Hematopoietic multipotent progenitor cell treated with erythropoietin and hydrocortisone succinate and interleukin-3 and kit ligand, for 8 days (in vitro differentiated cells): ENCODE measurements at places on chromosomes 7 and 10.

GRCh38 chr10:63633677-63634487 is 112.7 kb downstream of the REEP3 start:
- DNase-seq = peak; percentile 62

- no peak for DNase-seq
These were observed 7.0 kb upstream of the LRIT2 start for GRCh38 chr10:84232376-84232775.

- no peak for DNase-seq
These were observed 70.6 kb downstream of the PFKFB3 start for GRCh38 chr10:6273351-6273750.

- no peak for DNase-seq
These were observed 24.1 kb downstream of the ZNF92 start for GRCh38 chr7:65397730-65398142.

- no peak for DNase-seq
These were observed 11.8 kb upstream of the COBL start for GRCh38 chr7:51328351-51328801.

DNA sequence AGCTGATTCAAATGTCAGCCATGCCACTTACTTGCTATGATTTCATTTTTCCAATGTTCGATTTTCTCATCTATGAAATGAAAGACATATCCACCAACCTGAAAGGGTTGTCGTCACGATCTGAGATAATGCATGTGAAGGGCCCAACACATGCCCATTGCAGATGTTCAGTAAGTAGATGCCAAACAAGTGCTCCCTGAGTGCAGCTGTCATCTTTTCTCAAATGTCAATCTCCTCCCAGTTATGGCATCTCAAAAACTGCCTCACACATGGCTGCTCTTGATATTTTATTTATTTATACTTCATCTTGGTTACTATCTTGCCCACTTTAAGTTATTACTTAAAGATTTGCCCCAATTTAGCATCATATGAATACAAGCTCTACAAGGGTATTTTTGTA is 16.8 kb downstream of the CPEB3 start:
- no peak for DNase-seq

DNA sequence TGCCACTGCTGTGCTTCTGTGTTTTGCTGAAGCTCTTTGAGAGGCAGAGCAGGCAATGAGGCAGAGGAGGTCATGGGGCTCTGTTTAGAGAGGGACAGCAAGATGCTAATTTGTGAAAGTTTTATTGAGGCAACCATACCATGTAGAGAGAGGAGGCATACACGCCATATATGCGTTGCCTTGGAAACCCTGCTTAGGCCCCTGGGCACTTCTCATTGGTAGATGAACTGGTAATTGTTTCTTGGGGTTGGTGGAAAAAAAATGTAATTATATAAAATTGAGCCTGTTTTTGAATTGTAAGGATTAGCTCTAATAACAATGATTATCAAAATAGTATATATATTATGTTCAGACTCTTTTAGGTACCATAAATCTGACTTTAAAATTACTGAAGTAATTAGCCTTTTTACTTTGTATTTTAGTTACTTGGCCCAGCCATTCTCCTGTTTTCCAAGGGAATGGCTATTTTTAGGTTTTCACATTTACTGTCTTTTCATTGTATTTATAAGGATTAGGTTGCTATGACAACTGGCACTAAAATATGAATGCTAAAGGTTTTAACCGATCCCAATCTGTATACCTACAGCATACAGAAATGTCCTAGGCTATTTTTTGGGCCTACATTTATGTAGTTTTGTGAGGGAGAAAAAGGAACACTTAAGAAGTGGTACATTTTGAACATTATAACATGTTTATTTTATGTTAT is 52.4 kb downstream of the BZW2 start:
- no peak for DNase-seq

DNA sequence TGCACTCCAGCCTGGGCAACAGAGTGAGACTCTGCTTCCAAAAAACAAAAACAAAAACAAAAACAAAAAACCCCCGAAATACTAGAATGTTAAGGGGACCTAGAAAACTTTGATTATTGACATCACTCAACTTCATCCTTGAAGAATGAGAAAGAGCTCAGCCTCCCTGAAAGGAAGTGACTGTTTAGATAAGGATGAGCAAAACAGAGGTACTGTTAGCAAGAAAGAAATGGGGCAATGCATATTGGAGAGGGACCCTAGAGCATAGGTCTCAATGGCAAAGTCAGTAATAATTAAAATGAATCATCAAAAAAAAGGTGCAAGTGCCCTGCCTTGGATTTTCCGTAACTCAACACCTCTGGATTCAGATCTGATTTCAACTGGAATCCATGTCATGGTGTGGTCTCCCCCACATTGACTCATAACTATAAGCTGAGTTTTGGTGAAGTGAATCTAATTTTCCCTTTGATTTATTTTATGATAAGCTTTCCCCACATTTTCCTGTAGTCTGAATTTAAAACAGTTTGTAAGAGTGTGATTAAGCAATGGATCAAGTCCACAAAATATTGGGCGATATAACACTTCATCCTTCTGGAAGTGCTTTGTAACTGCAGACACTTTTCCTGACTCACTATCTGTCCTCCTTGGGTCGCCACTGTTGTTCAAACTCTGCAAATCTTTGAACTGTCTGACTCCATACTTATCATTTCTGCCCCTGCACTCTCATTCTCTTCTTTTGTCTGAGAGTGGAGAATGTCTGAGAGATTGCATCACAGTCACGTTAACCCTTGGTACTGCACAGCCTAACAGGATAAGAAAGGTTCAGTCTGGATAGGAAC is 224.8 kb upstream of the LYZL1 start:
- no peak for DNase-seq

GRCh38 chr10:26336979-26337378 is 101.2 kb upstream of the APBB1IP start:
- peak; percentile 23 for DNase-seq

DNA sequence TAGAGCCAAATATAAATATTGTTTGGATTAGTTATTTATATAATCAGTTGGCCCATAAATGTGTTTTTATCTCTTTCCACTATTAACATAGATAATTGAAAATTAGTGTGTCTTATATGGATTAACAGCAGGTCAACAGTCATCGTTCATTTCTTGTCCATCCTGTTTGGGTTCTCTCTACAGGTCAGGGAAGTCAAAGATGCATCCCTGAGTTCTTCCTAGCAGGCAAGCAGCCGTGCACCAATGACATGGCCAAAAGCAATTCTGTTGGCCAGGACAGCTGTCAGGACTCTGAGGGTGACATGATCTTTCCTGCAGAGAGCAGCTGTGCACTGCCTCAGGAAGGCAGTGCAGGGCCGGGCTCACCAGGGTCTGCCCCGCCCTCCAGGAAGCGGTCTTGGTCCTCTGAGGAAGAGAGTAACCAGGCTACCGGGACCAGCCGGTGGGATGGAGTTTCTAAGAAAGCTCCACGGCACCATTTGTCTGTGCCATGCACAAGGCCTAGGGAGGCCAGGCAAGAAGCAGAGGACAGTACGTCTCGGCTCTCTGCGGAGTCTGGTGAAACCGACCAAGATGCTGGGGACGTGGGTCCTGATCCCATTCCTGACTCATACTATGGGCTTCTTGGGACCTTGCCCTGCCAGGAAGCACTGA is 15.9 kb downstream of the FBH1 start:
- no peak for DNase-seq

GRCh38 chr10:98172495-98172894 is 38.0 kb downstream of the R3HCC1L start:
- no peak for DNase-seq

GRCh38 chr7:96686305-96686704 is 23.3 kb downstream of the SEM1 start:
- DNase-seq = no peak

- DNase-seq = peak; percentile 79
These were observed 26.0 kb downstream of the ASB4 start for GRCh38 chr7:95511716-95512260.

DNA sequence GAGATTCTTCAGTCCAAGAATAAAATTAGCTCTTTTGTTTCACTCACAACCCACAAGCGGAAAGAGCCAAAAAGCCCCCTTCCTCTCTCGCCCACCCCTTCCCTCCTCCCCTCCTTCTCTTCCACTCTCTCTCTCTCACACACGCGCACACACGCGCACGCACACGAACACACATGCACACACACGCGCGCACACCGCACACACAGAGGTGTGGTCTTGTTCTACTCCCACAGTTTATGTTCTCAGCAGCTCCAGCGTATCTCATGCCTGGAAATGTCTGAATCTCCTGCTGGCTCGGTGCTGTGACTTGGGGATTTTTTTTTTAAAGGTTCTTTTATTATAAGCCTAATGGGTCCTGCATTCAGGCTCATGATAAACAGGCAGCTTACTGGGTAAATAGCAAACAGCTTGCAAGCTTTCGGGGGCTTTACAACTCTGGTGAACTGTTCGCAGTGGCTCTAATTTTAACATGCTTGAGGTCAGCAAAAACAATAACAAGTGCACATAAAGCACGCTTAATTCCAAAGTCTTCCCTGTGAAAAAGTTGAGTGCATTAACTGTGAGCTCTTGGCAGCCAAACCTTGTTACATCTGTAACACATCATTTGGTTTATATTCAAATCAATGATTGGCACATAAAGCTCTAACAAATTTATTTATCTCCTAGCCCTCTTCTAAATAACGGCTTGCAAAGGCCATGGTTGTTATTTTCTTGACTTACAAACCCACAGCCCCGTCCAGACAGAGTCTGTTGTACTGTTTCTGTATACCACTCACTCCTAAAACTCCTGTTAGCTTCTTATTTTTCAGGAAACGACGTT is 424.1 kb upstream of the MGMT start:
- no peak for DNase-seq

GRCh38 chr10:28367413-28367812 is 64.5 kb upstream of the MPP7 start:
- DNase-seq = no peak

DNA sequence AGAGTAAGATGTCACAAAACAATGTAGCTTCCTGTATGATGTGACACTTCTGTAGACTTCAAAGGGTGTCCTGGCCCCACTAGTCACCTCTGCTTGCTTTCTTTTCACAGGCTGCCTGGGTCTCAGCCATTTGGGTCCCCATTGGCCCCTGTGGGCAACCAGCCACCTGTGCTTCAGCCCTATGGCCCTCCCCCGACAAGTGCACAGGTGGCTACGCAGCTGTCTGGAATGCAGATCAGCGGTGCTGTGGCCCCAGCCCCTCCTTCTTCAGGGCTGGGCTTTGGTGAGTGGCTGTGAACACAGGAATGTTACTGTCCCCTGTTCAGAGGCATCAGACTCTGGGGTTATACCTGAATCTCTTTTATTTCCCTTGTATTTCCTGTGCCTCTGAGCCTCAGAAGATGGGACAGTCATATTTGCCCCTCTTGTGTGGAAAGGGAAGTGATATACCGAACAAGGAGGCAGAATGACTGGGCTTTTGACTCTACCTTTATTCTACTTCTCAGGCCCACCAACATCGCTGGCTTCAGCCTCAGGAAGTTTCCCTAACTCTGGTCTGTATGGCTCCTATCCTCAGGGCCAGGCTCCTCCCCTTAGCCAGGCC is 15.4 kb downstream of the SEC24C start:
- no peak for DNase-seq

- DNase-seq = no peak
These were observed 68.2 kb upstream of the FZD1 start for GRCh38 chr7:91196058-91196457.

- DNase-seq = no peak
These were observed 63.6 kb downstream of the PKD1L1 start for GRCh38 chr7:47884675-47885074.

- no peak for DNase-seq
These were observed 24.4 kb downstream of the GSDME start for GRCh38 chr7:24732646-24733413.

- no peak for DNase-seq
These were observed 93.9 kb upstream of the AGR3 start for GRCh38 chr7:16975712-16976111.

DNA sequence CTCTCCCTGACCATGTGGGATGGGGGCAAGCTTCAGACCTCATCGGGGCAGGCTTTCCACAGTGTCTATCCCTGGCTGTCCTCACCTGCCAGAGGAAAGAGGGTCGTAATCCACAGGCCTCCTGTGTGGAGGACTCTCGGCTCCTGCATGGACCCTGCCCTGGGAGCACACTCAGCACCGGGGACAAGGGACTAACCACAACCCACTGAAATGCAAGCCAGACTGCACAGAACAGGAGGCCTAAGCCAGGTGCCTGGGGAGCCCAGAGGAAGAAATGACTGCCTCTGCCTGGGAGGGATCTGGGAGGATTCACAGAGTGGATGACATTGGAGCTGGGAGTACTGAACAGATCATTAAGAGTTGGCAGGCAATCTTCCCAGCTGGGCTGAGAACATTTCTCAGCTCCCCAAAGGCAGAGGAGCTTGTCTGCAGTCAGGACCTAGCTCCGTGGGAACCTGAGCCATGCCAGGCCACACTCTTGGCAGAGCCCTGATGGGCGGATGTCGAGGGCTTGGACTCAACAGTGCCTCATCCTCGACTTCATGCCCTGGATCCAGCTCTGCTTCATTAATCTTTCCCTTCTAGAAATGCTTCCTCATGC is 213.4 kb downstream of the USP6NL start:
- no peak for DNase-seq

DNA sequence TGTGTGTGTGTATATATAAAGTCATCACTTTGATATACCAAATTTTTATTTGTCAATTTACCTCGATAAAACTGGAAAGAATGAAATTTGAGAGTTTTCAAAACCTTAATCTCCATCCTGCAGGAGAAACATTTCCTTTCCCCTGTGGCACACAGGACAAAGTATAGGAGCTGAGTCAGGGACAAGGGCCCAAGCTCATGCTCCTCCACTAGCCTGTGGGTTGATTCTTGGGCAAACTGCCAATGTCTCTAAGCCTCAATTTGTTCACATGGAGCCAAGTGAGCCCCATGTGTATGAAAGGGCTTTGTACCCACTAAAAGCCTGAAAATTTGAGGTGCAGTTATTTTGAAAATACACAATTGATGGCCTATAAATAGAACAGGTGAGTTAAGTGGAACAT is 60.3 kb upstream of the IL6 start:
- peak; percentile 5 for DNase-seq

DNA sequence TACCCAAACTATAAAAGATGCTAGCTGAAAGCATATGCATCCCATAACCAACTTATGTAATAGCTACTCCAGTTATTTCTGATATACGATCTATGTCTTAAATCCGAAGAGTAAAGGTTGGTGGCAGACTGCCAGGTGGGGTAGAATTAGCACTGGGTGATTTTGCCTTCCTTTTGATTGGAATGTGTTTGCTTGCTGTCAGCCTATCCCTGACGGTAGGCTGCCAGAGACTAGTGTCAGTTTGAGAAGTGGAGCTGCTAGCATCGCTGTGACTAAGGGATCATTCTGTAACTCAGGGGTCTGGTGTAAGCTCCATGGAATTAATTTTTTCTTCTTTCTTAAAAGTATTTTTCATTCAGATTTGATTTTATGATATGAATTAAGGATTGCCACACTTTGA is 9.5 kb upstream of the SEM1 start:
- DNase-seq = no peak
